ENCODE measurements at places on chromosomes 3 and 15.

- no peak for DNase-seq
These were observed 2.5 kb upstream of the USF3 start for GRCh38 chr3:113698956-113699355.

- DNase-seq = no peak
These were observed 55.5 kb upstream of the CMTM7 start for GRCh38 chr3:32336113-32336498.

DNA sequence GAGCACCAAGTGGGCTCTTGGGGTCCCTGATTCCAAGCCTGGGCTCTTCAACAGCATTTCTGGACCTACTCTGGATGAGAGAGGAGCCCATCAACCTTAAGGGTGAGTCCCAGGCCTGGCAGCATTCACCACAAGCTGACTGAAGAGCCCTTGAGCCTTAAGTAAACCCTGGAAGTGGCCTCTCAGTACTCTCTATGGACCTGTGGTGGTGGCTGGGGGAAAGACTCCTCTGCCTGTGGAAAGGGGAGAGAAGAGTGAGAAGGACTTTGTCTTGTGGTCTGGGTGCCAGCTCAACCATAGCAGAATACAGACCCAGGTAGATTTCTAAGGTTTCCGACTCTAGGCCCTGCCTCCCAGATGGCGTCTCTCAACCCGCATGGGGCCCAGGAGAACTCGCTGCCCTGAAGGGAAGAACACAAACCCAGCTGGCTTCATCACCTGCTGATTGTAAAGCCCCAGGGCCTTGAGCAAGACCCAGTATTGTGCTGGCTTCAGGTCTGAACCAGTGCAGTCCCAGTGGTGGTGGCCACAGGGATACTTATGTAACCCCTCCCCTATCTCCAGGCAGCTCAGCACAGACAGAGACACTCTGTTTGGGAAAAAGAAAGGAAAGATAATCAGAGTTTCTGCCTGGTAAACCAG, 71.4 kb downstream of the TFDP2 start:
- DNase-seq = no peak

GRCh38 chr3:39378088-39378487, 5.1 kb upstream of the SLC25A38 start:
- DNase-seq = no peak

DNA sequence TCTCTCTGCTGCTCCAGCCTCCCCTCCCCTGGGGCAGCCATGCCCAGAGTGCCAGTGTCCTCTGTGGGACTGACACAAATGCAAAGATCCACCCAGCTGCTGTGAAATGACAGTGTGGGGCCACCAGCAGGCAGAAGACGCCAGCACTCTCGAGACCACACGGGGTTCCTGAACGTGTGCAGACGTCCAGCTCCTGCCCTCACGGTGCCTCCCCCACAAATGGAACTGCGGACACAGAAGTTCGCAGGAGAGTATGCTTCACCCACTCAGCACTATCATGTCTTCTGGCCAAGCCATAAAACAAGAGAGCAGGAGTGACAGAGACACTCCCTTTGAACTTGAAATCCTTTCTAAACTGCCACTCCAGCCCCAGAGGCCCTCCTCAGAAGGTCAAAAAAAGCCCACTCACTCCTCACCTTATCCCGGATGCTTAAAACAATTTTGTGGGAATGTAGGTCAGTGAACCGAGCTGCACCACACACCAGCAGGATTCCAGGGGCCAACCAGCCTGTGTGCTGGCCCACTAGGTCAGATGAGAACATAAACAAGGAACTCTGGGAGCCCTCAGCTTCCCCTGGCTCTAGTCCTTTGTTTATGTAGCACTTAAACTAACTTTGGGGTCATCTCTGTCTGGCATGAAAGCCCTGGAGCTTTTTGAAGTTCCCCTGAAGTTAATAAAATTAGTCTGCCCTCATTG, 112.6 kb downstream of the DNAJB8 start:
- DNase-seq = no peak

DNA sequence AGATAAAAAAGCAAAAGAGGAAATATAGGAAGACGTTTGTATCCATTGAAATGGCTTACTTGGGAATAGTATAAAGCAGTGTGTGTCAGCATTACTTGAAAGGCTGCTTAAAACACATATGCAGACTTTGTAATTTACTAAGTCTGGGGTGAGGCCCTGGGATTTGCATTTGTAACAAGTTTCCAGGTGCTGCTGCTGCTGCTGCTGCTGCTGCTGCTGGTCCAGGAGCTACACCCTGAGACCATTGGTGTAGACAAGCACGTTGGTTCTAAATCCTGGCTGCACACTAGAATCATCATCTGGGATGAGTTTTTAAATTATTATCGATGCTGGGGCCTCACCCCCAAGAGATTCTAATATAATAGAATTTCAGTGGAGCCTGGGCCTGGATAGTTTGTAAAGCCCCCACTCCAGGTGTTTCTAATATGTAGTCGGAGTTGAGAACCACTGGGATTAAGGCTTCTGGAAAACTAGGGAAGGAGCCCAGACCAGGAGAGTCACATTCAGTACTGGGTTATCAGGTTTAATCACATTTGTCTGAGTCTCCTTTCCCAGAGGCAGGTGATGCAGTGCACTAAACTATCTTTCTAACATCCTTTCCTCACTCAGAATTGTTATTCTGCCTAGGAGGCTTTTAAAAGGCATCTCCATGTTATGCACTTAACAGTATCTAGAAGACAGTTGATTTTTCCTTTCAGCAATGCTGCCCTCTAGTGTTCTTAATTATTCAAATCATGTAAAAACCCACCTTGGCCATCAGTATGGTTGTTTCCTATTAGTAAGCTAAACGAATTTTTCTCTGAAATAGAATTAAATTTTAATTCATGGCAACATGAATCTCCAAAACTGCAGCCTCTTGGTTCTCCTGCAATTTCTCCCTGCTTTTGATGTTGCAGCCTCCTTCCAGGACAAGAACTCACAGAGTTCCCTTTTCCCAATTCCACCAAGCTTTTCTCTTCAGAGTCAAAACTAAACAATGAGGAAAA, 45.4 kb downstream of the SSR3 start:
- no peak for DNase-seq

DNA sequence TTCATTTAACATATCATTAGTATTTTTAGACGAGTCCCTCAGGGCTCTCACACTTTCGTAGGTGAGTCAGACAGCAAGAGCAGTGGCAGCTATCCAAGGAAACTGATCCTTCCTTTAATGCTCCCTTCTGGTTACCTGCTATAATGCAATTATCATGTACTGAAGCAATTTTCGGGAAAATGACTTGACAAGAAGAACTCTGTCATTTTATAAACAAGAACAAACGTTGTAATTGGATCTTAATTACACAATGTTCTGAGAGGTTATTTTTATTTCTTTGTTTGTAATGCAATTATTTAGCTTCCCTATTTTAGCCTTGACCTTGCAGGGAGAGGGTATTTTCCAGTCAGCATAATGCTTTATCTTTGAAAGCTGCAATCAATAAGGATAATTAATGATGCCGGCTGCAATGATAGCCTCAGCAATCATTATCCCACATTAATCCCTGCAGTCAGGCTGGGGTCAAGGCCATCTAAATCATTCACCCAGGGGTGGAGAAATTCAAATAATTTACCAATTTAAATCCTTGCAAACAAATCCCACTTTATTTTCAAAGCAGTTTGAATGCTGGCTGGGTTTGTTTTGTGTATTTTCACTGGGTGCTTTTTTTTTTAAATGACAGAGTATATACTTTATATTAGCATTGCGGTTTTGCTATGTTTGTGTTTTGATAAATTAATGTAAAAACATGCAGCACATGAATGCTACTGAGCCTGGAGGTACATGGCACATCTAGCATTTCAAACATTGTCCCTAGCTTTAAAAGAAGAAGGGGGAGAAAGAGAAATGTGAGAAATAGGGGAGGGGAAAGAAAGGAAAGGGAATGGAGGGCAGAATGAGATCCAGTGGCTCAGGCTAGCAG, 249.9 kb downstream of the SHOX2 start:
- no peak for DNase-seq

DNA sequence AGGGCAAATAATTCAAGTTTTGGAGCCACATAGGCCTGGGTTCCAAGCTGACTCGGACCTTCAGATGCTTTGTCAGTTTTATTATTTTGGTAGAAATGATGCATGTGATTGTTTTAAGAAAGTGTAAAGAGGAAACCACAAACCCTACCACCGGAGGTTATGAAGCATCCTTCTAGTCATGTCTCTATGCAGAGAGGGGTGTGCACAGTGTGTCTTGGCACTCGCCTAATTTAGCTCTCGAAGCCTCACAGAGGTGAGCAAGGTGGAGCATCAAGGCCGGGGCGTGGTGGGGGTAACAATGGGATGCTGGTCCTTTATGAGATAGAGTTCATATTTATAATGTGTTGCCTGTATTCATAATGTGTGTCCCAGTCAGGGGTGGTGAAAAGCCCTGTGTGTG, 63.7 kb upstream of the SMAD6 start:
- no peak for DNase-seq

DNA sequence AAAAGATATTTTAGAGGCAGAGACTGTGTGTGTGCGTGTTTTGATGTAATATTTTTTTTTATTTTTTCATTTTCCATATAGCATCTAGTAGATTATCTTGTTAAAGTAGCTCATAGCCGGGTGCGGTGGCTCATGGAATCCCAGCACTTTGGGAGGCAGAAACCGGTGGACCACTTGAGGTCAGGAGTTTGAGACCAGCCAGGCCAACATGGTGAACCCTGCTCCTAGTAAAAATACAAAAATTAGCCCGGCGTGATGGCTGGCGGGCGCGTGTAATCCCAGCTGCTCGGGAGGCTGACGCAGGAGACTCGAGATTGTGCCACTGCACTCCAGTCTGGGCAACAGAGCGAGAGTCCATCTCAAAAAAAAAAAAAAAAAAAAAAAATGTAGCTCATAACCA, 1481.2 kb upstream of the CADM2 start:
- DNase-seq = no peak

- DNase-seq = no peak
These were observed 950 bp upstream of the EHHADH start for GRCh38 chr3:185254799-185255198.

DNA sequence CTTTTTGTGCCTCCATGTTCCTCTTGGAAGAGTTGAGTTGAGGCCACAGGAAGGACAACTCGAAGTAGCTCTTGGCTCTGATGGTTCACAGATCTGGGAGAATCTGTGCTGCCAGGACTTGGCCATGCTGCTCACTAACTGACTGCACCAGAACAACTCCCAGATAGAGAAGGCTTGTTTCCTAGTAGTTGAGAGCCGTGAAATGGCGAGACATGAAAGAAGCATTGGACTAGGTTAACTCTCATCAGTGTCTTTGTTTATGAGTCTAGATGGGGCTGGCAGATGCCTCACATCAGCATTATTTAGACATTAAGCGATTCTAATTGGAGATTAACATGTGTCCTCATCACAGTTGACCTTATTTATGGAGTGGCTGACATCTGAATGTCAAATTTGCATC, 92.9 kb upstream of the AGBL1 start:
- no peak for DNase-seq

GRCh38 chr3:116135457-116136085, 309.7 kb downstream of the LSAMP start:
- DNase-seq = no peak

GRCh38 chr3:139427283-139428060, 38.0 kb upstream of the COPB2 start:
- no peak for DNase-seq

DNA sequence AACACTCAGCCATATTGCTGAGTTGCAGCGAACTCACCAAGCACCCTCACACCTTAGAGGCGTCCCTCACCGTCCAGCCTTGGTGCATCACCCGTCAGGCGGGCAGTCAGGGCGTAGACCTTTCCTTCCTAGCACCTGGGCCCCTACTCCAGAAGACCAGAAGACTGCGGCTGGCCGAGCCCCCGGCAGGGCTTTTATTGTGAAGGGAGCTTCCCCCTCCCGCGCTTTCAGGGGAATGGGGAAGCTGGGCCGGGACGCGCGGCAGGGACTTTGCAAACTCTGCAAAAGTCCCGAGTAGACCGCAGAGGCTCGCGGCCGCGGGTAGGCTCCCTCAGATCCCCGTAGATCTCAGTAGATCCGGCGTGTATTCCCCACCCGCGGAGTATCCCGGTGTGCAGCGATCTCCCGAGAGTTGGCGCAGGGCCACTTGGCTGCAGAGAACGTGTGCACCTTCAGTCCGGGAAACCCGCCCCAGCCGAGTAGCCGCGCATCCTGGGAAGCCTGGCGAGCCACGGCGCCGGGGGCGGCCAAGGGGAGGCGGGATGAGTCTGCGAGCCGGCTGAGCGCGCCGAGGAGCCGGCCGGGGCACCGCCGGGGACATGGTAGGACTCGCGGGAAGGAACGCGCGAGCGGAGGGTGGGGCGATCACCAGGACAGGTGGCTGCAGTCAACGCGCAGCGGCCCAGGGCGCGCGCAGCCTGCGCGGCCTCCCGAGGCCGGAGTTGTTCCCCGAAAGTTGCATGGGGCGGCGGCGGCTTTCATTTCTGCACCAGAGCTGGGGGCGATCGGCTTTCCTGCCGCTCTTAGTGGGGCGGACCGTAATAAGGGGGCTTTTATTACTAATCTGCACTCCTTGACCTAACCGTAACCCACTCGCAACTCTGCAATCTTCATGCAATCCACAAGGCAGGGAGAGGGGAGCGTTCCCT, at the start of gene GASK1A:
TSS of gene GASK1A (plus strand) at position 268 of the 929 bp plus-strand sequence. CDS start at position 600, 332 bp downstream.
- DNase-seq = no peak

GRCh38 chr3:161371441-161372320, at the start of gene SPTSSB:
Gene SPTSSB (minus strand): TSS chr3:161371517. CDS start chr3:161346323, 25,194 bp downstream.
- peak; percentile 5 for DNase-seq

- no peak for DNase-seq
These were observed 10.8 kb downstream of the TF start for GRCh38 chr3:133756716-133757694.

DNA sequence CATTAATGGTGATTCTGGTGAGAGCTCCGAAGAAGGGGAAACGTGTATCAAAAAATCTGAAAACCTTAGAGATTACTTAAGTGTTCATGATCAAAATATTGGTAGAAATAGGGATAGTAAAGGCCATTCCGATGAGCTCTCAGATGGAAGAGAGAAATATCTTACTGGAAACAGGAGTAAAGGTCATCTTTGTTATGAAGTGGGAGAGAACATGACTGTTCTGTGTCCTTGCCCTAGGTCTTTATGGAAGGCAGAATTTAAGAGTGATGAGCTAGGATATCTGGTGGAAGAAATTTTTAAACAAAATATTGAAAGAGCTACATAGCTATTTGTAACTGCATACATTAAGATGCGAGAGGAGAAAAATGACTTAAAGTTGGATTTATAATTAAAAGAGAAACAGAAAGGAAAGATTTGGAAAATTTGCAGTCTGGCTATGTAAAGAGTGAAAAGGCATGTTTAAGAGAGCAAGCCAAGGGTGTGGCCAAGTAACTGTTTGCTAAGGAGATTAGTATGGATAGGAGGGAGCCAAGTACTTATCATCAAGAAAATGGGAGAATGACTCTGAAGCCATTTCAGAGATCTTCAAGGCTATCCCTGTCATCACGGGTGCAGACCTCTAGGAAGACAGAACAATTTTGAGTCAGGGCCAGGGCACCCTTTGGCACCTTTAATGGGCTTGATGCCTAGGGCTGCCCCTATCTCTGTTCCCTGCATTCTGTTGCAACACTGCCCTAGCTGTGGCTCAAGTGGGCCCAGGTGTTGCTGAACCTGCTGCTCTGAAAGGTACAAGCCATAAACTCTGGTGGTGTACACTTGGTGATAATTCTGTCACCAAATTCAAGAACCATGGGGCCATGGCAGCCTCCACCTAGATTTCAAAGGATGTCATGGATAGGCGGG, 27.3 kb downstream of the SLMAP start:
- no peak for DNase-seq

GRCh38 chr15:68302729-68303128, 25.2 kb downstream of the FEM1B start:
- DNase-seq = no peak

All from effector CD8-positive, alpha-beta T cell (primary cell).